ENCODE measurements at places on chromosomes 3 and 15.

GRCh38 chr3:64919934-64920333, 232.1 kb upstream of the ADAMTS9 start:
- DNase-seq = no peak

GRCh38 chr3:190003681-190004123, 117.0 kb downstream of the P3H2 start:
- no peak for DNase-seq

- no peak for DNase-seq
Measured at GRCh38 chr15:82113106-82113715, 67.4 kb upstream of the MEX3B start.

GRCh38 chr15:98476559-98476958, 171.8 kb upstream of the IGF1R start:
- no peak for DNase-seq

DNA sequence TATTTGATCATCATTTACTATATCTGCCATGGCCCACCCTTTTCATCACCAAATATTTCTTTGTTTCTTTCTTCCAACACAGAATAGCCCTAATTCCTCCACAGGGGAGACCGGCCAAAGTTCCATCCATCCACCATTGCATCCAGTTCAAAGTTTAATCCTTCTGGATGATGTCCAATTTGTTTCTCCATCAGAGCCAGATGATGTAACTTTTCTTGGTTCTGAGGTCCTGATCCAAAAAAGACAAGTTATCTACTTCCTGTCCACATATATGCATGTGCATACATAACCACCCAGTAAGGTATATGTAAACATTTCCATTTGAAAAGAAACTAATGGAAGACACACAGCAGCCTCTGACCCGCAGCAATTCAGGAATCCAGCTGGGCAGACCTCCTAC, 237.3 kb downstream of the SHOX2 start:
- DNase-seq = no peak

DNA sequence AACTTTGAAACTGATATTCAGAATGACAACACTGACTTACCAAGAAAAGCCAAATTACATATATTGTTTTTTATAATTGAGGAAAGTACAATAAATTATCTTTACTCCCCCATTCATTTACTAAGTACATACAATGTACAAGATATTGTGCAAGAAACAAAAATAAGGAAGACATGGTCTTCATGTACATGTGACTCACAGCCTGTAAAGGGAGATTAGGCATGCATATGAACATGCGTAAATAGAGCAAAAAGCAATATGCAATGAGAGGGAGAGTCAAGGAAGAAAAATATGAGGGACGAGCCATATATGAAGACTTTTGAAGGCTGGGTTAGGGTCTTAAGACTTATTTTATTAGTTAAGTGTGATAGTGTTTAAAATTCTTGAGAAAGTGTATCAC, 258.4 kb downstream of the GBE1 start:
- DNase-seq = no peak

DNA sequence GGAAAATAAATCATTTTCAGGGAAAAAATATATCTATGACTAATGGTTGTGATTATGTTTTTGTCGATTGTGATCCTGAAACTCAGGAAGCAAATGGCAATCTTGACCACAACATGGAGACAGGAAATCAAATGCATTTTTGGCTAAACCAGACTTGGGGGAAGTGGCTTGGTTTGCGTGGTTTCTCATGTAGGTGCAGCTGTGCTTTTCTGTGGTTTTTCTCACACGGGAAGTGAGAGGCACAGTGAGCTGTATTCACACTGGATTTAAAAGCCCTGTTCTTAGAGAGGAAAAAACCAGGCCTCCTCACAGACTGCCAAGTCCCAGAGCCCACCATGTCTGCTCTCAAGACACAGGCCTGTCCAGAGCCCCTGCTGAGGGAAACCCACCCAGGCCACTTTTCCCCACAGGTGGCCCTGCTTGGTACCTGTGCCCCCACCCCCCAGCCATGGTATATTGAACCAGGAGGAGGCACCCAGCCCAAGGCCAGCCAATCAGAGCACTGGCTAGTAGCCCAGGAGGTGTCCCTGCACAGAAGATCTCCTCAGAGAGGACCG, 46.1 kb downstream of the BTD start:
- peak; percentile 66 for DNase-seq

DNA sequence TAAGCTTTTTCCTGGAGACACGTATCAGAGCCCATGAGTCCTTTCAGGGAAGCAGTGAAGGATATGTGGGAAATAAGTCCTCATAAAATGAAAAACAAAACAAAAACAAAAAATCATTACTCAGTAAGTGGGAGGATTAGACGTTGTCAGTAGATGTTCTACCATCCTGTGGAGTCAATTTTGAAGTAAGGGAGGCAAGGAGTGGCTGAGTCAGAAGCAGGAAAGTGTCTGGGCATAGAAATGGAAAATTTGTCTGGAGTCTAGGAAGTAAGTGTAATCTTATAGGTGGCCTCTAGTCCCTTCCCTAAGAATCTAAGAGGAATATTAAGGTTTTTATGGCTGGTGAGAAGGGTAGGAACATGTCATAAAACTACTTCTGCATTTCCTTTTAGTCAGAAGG, 339.8 kb upstream of the SEMA6D start:
- no peak for DNase-seq

GRCh38 chr15:98733098-98733497, 84.8 kb downstream of the IGF1R start:
- no peak for DNase-seq

Measured in CD4-positive, alpha-beta T cell treated with Interleukin-21 for 1 hour (primary cell).